Activated CD4-positive, alpha-beta memory T cell treated with anti-CD3 and anti-CD28 coated beads for 36 hours (primary cell): ENCODE measurements at places on chromosomes 2 and 18. TPM values are rescaled to one million over a fixed set of nuclear protein-coding genes. Genes with fewer than 3 reads are reported as not detected.

Gene CYRIA
- total RNA-seq = 0.81 TPM

Gene RIT2
- not detected for total RNA-seq

Gene GPBAR1
- total RNA-seq = 0.14 TPM

Gene FBXO15
- total RNA-seq = 0.75 TPM

Gene PLCD4
- 0.51 TPM for total RNA-seq

Gene MYO7B
- total RNA-seq = 0.14 TPM

Gene RUFY4
- total RNA-seq = 1.8 TPM

Gene C2orf92
- 4.5 TPM for total RNA-seq

Gene EPB41L5
- total RNA-seq = 2.5 TPM

Gene EML6
- 0.46 TPM for total RNA-seq

Gene TMEM163
- total RNA-seq = 0.12 TPM

Gene VWC2L
- total RNA-seq = not detected

Gene AQP12B
- not detected for total RNA-seq

Gene DIPK1C
- not detected for total RNA-seq

Gene RBM43
- total RNA-seq = 3.8 TPM

Gene TFCP2L1
- total RNA-seq = 0.29 TPM

Gene ERICH2
- not detected for total RNA-seq

Gene RESP18
- not detected for total RNA-seq

Gene EFR3B
- 1.5 TPM for total RNA-seq

Gene RTP5
- 0.12 TPM for total RNA-seq

Gene ANKRD62
- total RNA-seq = not detected

Gene GULP1
- total RNA-seq = not detected

Gene SERPINB2
- not detected for total RNA-seq

Gene ALMS1
- 20.4 TPM for total RNA-seq

Gene C2orf66
- not detected for total RNA-seq

Gene SIX3
- not detected for total RNA-seq

Gene GALR1
- total RNA-seq = not detected

Gene C1QL2
- not detected for total RNA-seq

Gene GALNT3
- 3.2 TPM for total RNA-seq

Gene TLX2
- total RNA-seq = 0.94 TPM

Gene ACP1
- 127 TPM for total RNA-seq

Gene UGT1A5
- not detected for total RNA-seq

Gene TACR1
- not detected for total RNA-seq

Gene ETAA1
- 10.8 TPM for total RNA-seq

Gene ALK
- not detected for total RNA-seq

Gene GAREM1
- 0.05 TPM for total RNA-seq

Gene NAT8
- total RNA-seq = not detected

Gene STARD6
- total RNA-seq = not detected

Gene CNRIP1
- not detected for total RNA-seq

Gene CYP26B1
- not detected for total RNA-seq

Gene SLC16A14
- total RNA-seq = 1.2 TPM

Gene BCL2L11
- 25.6 TPM for total RNA-seq

Gene GKN2
- not detected for total RNA-seq

Gene LAMA1
- total RNA-seq = not detected

Gene ANKRD36B
- 18.3 TPM for total RNA-seq

Gene COL4A4
- total RNA-seq = not detected

Gene FHL2
- 1.3 TPM for total RNA-seq

Gene RASGRP3
- total RNA-seq = 1.2 TPM

Gene GPR55
- 1.5 TPM for total RNA-seq

Gene DPY30
- total RNA-seq = 89.2 TPM

Gene OR6B2
- not detected for total RNA-seq

Gene SH2D6
- 1.4 TPM for total RNA-seq

Gene SERPINB4
- total RNA-seq = not detected

Gene ZSCAN30
- 17.9 TPM for total RNA-seq

Gene MAPK4
- total RNA-seq = not detected

Gene ABCG8
- not detected for total RNA-seq

Gene IL36RN
- not detected for total RNA-seq

Gene LYPD6B
- not detected for total RNA-seq
